ENCODE measurements at places on chromosomes 6 and 20.

DNA sequence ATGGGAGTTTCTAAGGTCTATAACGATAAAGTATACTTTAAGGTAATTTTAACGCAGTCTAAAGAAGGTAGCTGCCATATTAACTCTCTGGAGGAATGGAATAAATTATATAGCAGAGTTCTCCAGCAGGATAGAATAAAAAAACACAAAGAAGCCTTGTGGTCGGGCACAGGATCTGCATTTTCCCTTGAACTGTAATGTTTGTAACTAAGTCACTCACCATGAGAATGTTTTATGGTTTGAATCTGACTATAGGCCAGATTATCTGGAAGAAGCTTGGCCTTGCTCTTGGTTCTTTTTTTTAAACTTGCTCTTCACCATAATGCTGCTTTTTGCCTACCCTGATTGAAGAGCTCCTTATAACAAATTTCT, 238.8 kb upstream of the NOX3 start:
- no peak for DNase-seq

- no peak for DNase-seq
These were observed 63.8 kb upstream of the ATXN1 start for GRCh38 chr6:16824845-16825685.

- no peak for DNase-seq
These were observed 782 bp upstream of the FOXA2 start for GRCh38 chr20:22584922-22585785.

DNA sequence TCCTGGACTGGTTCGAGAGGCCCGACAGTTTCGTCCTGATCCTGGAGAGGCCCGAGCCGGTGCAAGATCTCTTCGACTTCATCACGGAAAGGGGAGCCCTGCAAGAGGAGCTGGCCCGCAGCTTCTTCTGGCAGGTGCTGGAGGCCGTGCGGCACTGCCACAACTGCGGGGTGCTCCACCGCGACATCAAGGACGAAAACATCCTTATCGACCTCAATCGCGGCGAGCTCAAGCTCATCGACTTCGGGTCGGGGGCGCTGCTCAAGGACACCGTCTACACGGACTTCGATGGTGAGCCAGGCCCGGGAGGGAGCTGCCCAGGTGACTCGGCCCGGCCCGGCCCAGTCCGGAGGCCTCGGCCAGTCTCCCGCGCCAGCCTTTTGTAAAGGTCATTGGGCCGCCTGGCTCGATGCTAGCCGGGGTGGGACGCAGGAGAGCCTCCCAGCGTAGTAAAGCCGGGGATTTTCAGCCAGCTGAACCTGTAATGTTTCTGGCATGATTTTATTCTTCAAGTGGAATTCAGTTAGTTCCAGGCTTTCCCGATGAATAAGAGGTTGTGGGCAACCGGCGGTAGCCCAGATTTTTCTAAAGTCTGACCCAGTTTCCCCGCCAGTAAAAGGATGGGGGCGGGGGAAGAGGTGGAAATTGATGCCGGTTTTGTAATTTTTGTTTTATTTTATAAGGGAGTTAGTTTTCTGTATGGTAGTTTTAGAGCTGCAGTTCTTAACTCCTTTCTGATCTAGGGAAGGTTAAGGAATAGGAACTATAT, 1.4 kb downstream of the PIM1 start:
- no peak for DNase-seq

- no peak for DNase-seq
These were observed 13.0 kb downstream of the SERPINB6 start for GRCh38 chr6:2958331-2958711.

- DNase-seq, result no peak
These were observed 39.6 kb downstream of the OR2B2 start for GRCh38 chr6:27872642-27873020.

GRCh38 chr20:58094160-58094559, 134.3 kb downstream of the ANKRD60 start:
- DNase-seq, result no peak

GRCh38 chr6:50288881-50289280, 239.2 kb upstream of the DEFB112 start:
- no peak for DNase-seq

- no peak for DNase-seq
These were observed 20.3 kb downstream of the BCKDHB start for GRCh38 chr6:80126657-80127345.

DNA sequence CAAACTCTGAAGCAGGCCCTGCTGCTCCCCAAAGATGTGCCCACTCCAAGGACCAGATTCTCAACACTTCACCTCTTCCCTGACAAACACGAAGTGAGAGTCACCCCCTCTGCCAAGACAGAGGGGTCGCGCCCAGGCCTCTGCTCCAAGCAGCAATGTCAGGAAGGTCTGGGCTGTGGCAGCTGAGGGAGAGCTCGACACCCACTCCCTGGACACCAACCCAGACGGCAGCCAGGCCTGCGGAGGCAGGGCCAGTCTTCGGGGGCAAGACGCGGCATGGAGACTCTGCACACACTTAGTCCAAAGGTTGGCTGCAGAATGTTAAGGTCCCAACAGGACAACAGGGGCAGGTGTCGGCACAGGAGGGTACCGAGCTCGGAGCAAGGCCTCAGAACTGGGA, 144.2 kb downstream of the DLL1 start:
- no peak for DNase-seq

DNA sequence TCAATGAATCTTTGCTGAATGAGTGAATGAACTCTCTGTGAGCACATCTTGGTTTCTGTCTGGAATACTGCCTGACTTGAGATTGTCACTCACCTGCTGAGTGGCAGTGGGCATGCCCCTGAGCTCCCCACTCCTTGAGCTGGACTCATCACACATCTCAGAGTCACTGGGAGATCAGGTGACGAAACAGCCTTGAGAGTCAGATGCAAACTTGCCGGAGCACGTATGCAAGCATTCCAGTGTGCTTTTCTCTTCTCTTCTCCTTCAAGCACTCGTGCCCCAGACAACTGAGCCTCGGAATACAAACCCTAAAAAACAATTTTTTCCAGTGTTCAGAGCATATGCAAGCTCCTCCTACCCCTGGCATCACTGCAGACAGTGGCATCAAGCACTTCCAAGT, 9.4 kb upstream of the BMP7 start:
- DNase-seq, result no peak

- DNase-seq, result no peak
These were observed 207.5 kb downstream of the HIVEP2 start for GRCh38 chr6:142737368-142738034.

GRCh38 chr20:433300-433975, 25.3 kb downstream of the RBCK1 start:
- no peak for DNase-seq

DNA sequence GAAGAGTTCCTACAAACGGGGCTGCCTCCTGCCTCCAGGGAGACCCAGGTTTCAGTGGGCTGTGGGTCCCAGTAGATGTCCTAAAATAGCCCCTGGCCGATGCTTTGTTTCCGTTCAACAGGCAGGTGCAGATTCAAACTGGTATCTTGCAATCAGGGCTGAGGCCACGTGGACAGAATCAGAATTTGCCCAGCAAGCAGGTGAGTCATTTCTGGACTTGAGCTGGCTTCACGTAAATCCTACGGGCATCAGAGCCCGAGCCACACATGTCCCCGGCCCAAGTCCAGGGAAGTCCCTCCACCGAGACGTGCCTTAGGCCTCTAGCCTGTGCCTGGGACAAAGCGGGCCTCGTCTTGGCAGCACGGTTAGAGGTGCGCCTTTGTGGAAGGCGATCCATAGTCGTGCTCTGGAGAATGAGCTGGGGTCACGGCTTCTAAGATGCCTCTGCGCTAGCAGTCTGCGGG, 101.6 kb upstream of the FRMD1 start:
- peak; percentile 34 for DNase-seq

- DNase-seq, result no peak
These were observed 153.6 kb downstream of the BMP2 start for GRCh38 chr20:6920991-6921613.

DNA sequence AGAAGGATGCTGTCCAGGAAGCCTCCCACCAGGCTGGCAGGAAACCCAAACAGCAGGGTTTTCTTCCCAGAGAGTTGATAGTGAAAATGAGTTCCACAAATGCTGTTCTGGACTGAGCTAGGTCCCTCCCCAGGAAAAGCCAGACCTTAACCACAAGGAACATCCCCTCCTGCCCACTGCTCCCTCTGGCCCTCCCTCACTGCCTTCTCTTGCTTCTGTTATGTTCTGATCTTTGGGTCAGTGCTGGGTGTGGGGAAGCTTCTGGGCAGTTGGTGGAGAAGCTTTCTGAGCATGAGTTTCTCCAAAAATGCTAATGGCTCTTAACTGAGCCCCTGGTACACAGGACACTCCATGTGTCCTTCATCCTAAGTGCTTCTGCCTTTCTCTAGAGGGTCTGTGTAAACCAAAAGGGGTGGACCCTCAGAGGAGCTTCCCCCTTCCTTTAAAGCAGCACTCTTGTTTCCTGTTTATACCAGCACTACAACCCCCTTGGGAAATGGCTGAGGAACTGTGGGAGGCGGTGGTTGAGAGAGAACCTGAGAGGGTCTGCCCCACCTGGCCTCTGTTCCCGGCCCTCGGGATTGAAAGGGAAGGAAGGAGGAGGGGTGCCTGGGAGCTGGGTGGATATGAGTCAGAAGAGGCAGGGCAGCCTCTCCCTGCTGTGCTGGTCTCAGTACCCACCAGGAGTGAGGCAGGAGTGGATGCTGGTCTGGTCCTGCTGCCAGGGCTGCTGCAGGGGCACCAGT, 42.0 kb downstream of the CDS2 start:
- no peak for DNase-seq

- DNase-seq, result no peak
These were observed 33.0 kb downstream of the BACH2 start for GRCh38 chr6:90263633-90264032.

DNA sequence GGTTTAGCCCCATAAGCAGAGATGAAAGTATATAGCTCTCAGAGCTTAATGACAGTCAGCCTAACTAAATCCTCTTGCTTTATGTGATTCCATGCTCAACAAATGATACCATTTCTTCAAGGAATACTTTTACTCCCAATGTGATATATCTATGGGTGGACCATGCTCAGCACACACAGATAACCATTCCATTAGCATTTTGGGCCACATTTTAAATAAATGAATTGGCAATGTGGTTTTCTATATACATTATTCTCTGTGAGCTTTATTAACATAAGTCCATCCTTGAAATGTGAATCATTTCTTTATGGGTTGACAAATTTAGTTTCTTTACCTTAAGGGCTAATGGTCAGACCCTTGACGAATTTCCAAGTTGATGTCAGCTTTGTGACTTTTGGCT, 329.3 kb upstream of the CITED2 start:
- DNase-seq, result no peak

GRCh38 chr6:2760882-2761842, 4.0 kb upstream of the WRNIP1 start:
- DNase-seq, result no peak

DNA sequence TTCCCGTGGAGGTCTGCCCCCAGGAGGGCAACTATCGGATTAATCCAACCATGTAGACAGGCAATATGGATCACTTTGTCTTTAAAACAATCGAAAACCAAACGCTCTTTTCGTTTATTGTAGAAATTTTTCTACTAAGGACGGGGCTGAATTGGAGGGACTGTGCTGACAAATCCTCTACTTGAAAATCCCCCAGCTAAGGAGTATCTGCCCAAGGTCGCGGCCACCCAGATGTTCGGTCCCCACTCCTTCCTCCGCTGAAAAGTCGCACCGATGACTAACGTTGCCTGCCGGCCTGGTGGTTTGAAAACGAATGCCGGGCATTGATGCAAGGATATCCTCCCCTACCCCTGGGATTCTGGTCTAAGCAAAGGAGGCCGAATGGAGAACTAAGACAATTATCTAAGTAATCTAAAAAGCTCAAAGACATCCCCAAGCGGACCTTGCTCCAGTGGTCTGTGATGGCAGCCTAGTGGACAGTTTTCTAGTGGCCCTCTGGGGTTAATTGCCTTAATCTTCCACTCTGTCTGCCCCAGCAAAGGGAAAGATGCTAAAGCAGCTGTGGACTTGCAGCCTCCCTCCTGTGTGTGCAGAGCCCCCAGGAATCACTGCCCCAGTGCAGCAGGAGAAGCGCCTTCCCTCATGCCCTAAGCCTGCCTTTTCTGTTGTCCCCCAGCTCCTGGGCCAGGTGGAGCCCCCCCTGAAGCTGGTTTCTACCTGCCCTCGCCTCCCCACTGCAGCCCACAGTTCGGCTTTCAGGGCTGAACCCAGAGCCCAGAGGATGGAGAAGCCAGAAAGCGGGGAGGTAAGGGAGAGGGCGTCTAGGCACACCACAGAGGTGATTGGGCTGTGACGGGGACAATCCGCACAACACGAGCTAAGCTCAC, 3.6 kb upstream of the FOXC1 start:
- DNase-seq, result no peak

DNA sequence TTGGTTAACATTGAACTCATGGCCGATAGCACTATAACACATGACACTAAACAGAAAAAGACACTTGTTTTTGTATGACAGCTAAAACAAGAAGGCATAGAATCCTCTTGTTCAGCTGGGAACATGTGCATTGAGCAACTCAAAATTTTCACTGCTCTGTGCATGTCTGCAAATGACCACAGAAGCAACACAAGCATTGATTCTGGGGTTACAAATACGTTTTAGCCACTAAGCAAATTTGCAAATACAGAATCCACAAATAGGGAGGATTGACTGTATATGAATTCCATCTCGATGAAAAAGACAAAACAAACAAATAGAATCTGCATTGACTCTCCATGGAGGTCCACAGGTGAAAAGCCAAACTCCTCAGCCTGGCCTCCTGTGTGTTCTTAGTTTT, 31.7 kb downstream of the C6orf132 start:
- no peak for DNase-seq

DNA sequence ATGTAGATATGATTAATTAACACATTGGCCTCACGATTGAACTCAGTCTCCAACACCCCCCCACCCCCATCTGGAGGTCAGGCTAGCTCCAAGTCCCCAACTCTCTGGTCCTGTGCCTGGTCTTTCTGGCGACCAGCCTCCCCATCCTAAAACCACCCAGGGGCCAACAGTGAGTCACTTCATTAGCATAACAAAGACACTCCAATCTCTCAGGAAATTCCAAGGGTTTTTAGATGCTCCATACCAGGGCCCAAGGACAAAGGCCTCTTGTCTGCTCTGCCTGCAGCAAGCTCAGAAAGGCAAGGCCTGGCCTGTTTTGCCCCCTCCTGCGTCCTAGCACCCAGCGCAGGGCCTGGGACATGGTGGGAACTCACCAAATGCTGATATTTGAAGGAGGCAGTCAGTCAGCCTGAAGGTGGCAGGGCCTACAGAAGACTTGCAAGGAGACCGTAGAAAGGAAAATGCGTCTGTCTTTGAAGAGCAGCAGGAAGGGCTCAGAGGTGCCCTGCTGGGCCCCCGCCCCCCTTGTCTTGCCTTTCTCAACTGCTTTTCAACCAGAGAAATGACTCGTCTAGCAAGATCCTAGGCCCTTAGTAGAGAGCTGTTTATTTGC, 184.7 kb downstream of the CDH4 start:
- DNase-seq, result no peak

GRCh38 chr6:30530014-30530413, 26.3 kb downstream of the GNL1 start:
- no peak for DNase-seq

- DNase-seq, result no peak
These were observed 142.2 kb upstream of the ARID1B start for GRCh38 chr6:156634951-156635371.

- DNase-seq, result no peak
These were observed 67.6 kb upstream of the CNKSR3 start for GRCh38 chr6:154578004-154578559.

GRCh38 chr6:12602951-12603672, 113.5 kb upstream of the PHACTR1 start:
- DNase-seq, result no peak

- no peak for DNase-seq
These were observed 207.6 kb upstream of the MYLIP start for GRCh38 chr6:15921243-15921642.

- DNase-seq, result no peak
These were observed 7.7 kb downstream of the PROCR start for GRCh38 chr20:35179292-35180212.

GRCh38 chr6:134724771-134725340, 225.0 kb downstream of the ALDH8A1 start:
- DNase-seq, result no peak

All from mesothelial cell of epicardium (in vitro differentiated cells).